Activated CD8-positive, alpha-beta memory T cell treated with anti-CD3 and anti-CD28 coated beads, Interleukin-2, amount 10 ng/mL, durations not matched to agents 7 days and 5 days (primary cell): ENCODE measurements at places on chromosomes 3 and 15.

DNA sequence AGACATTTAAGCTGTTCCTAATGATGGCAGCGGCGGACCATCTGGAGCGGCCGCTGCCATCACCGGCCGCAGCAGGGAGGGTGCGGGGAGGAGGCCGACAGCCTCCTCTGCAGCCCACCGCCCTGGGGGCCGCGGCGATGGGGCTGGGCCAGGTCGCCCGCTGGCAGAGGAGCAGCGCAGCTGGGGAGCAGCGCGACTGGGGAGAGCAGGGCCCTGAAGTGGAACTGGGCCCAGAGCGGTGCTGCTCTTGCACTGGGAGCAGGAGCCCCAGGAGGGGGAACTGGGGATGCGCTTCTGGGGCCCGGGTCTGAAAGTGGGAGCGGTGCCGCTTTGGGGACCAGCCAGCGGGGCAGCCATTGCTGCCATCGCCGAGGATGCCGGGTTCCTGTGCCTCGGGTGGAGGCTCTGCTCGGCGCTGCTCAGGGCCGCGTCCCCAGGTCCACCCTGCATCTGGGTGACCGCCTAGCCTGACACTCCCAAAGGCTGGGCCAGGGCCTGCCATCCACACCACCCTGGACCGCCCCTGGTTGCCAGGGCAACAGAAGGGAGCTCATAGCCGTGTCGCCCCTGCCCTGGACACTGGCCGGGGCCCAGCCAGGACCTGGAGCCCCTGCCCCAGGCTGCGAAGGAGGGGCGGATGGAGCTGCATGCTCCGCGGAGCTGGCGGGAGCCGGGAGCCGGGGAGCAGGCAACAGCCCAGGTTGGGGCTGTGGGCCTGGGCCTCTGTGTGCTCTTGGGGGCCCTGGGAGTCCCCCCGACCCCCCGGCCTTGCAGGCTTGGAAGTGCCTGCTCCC lies 15.5 kb upstream of the PLA2G4E start:
- DNase-seq: no peak

DNA sequence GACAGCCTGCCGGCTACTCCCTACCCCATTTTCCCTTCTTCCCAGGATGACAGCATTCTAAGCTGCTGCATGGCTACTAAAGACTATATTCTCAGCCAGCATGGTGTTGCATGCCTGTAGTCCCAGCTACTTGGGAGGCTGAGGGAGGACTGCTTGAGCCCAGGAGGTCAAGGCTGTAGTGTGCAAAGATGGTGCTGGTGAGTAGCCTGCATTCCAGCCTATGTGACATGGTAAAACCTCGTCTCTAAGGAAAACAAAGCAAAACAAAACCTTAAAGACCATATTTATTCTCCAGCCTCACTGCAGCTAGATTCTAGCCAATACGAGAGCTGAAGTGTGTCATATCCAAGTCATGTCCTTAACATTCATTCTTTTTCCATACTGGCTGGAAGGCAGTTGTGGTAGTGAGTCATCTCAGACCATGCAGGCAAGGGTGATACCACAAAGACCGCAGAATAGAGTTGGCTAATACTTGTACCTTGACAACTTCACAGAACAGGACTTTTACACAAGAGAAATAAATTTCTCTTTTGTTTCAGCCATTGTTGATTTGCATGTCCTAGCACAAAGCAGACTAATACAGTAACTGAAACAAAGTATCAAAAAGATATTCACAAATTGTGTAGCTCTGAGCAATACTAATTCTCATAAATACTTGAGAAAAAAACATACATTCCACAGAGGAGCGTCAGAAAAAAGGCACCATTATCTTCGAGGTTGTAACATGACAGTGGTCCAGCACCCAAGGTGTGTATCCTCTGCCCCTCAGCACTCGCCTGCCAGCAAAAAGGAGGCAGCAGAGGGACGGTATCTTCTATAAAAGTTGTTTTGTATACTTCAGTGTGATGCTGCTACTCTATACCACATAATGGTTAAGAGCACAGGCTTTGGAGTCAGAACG lies 14.8 kb downstream of the PBRM1 start:
- DNase-seq: peak; percentile 80

GRCh38 chr15:96125721-96126415 lies 204.6 kb upstream of the NR2F2 start:
- no peak for DNase-seq

- DNase-seq: no peak
Measured at GRCh38 chr3:41196499-41197410, 2.5 kb upstream of the CTNNB1 start.

DNA sequence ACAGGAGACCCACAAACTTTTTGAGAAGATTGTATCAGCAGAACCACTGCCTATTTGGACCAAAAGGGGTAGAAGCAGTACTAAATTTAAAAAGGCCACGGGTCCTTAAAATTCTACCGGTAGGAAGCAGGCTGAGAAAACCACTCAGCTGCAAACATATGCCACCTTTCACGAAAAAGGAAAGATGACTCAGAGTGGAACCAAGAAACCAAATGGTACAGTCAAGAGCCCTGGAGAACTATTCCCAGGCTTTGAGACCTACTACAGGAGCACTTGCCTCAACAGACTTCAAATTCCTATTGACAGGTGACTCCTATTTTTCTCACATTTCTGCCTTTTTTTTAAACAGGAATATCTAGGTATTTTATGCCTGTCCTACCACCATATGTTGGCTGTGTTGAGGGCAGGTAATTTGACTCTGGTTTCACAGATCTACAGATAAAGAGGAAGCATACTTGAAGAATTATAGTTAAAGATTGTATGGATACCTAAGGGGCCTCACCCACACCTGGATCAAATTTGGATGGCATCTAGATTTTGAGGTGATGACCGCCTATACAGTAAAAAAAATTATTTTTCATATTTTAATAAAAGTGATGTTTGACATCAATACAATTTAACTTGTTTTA lies 10.1 kb downstream of the GOLIM4 start:
- DNase-seq: no peak

GRCh38 chr3:167102071-167102470 lies 278.0 kb downstream of the ZBBX start:
- DNase-seq: no peak

DNA sequence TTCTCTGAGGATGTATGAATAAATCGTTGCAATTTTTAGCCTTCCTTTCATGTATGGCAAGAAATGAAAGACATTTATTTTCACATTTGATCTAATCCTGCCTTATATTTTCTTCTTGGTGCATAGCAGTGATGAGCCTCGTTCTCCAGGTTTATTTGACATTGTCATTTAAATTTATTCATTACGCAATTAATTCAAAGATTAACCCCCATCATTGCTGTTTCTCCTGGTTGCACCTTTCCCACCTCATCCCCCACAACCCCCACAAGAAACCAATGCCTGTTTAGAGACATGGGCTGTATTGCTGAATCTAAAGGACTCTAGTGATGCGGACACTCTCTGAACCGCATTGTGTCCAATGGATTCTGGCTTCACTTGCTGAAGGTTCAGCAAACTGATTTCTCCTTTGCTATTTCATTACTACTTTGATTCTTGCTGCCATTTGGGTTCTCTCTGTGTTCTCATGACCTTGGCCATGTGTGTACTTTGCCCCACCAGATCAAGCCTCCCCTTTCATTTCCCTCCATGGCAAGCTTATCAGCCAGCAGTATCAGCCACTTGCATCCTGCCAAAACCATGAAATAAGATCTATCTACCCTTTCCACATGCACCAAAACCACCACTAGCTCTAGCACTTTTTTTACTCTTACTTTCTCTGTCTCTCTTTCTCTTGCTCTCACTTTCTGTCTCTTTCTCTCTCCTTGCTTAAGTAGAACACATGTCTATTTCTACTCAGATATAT lies 382.7 kb downstream of the GBE1 start:
- DNase-seq: no peak

- no peak for DNase-seq
Measured at GRCh38 chr15:49927189-49927861, 191.7 kb downstream of the ATP8B4 start.

- DNase-seq: no peak
Measured at GRCh38 chr15:100918690-100919480, at the start of gene LRRK1. LRRK1 (plus strand) TSS chr15:100919357; CDS start chr15:100924633, 5,276 bp downstream.

GRCh38 chr3:44412365-44412764 lies 65.1 kb downstream of the ZNF445 start:
- DNase-seq: no peak

GRCh38 chr3:115859002-115859807 lies 235.9 kb downstream of the GAP43 start:
- DNase-seq: no peak

DNA sequence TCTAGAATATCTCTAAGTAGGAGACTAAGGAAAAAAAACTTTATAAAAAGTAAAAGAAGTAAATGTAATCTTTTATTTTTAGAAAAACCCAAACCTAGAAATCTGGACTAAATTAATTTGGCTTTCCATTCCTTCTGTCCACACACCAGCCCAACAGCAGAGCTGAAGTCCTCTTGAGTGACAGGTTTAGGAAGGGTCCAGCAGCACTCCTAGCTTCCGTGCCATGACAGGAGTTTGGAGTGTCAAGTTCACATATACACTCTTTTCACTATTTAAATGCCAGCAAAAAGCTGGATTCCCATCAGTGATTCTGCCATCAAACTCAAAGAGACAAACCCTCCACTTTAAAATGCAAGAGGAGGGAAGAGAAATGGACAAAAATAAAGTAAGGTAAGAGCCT lies 13.1 kb downstream of the PROK2 start:
- no peak for DNase-seq
